ENCODE measurements at places on chromosomes 5 and 9. TPM values are rescaled to one million over a fixed set of nuclear protein-coding genes. Genes with fewer than 3 reads are reported as not detected.

- H3K27me3 ChIP-seq: no peaks in the 10 kb centered on the region
- no peaks in the 10 kb centered on the region for H3K4me1 ChIP-seq
- H3K27ac ChIP-seq: no peak overlapping the region
- H3K4me3 ChIP-seq: no peak overlapping the region
These were observed 7.2 kb downstream of the GAPT start for GRCh38 chr5:58498340-58498942.

The IPPK gene
- 6.9 TPM for total RNA-seq

The MATR3 gene
- 255 TPM for total RNA-seq

- peak; percentile 8 for DNase-seq
- peaks cover 3% of the 10 kb centered on the region for H3K4me1 ChIP-seq
These were observed 536 bp upstream of the STX17 start for GRCh38 chr9:99905833-99906402.

- no peak overlapping the region for H3K27ac ChIP-seq
- H3K4me3 ChIP-seq: no peak overlapping the region
- no peaks in the 10 kb centered on the region for H3K27me3 ChIP-seq
These were observed 42.9 kb upstream of the MTMR12 start for GRCh38 chr5:32355686-32356085.

- H3K36me3 ChIP-seq: no peaks in the 10 kb centered on the region
- no peaks in the 10 kb centered on the region for H3K27me3 ChIP-seq
- H3K4me3 ChIP-seq: no peak overlapping the region
- H3K4me1 ChIP-seq: no peaks in the 10 kb centered on the region
- no peak overlapping the region for H3K27ac ChIP-seq
These were observed 33.2 kb downstream of the CDH6 start for GRCh38 chr5:31226651-31227050.

GRCh38 chr5:67201897-67202549, 5.4 kb upstream of the CD180 start:
- H3K4me1 ChIP-seq: peaks cover 16% of the 10 kb centered on the region
- no peak overlapping the region for H3K4me3 ChIP-seq
- no peaks in the 10 kb centered on the region for H3K36me3 ChIP-seq
- H3K27ac ChIP-seq: no peak overlapping the region
- no peak for DNase-seq

The SLC34A1 gene
- not detected for total RNA-seq

DNA sequence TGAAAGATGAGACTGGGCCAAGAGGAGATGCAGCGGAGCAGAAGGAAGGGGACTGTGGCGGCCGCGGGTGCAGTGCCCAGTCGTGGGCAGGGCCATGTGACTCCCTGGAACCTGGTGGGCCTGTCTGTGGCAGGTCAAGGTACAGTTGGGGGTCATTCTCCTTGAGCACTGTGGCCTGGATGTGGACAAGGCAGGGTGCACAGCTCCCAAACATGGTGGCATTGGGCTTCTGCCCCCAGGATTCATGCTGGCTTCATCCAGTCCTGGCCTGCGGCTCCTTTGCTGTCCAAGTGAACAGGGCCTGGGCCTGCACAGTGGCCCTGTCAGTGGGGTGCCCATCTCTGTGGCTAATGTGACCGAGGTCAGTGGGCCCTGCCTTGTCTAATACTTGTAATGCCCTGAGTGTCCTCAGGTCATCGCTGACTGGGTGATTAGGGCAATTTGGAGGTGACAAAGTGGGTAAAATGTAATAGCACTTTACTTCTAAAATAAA, 39.9 kb downstream of the CEP72 start:
- no peak overlapping the region for H3K4me3 ChIP-seq
- no peak for DNase-seq
- no peaks in the 10 kb centered on the region for H3K27me3 ChIP-seq
- no peaks in the 10 kb centered on the region for H3K4me1 ChIP-seq
- H3K27ac ChIP-seq: no peak overlapping the region

GRCh38 chr5:150659360-150660107, 1.5 kb upstream of the MYOZ3 start:
- H3K4me1 ChIP-seq: peaks cover 61% of the 10 kb centered on the region
- no peaks in the 10 kb centered on the region for H3K27me3 ChIP-seq
- H3K4me3 ChIP-seq: no peak overlapping the region
- no peaks in the 10 kb centered on the region for H3K36me3 ChIP-seq
- no peak overlapping the region for H3K27ac ChIP-seq
- no peak for DNase-seq

- H3K4me1 ChIP-seq: no peaks in the 10 kb centered on the region
- H3K4me3 ChIP-seq: no peak overlapping the region
- H3K27me3 ChIP-seq: no peaks in the 10 kb centered on the region
- DNase-seq: no peak
- H3K36me3 ChIP-seq: no peaks in the 10 kb centered on the region
These were observed 202.6 kb downstream of the KIAA0825 start for GRCh38 chr5:94415798-94416197.

The ARL15 gene
- total RNA-seq: 37.1 TPM

The ANKRD33B gene
- total RNA-seq: 1.7 TPM

- no peak overlapping the region for H3K27ac ChIP-seq
- no peaks in the 10 kb centered on the region for H3K27me3 ChIP-seq
- H3K4me1 ChIP-seq: peaks cover under 1% of the 10 kb centered on the region
- DNase-seq: no peak
- no peaks in the 10 kb centered on the region for H3K36me3 ChIP-seq
These were observed 58.4 kb downstream of the MLLT3 start for GRCh38 chr9:20563917-20564316.

DNA sequence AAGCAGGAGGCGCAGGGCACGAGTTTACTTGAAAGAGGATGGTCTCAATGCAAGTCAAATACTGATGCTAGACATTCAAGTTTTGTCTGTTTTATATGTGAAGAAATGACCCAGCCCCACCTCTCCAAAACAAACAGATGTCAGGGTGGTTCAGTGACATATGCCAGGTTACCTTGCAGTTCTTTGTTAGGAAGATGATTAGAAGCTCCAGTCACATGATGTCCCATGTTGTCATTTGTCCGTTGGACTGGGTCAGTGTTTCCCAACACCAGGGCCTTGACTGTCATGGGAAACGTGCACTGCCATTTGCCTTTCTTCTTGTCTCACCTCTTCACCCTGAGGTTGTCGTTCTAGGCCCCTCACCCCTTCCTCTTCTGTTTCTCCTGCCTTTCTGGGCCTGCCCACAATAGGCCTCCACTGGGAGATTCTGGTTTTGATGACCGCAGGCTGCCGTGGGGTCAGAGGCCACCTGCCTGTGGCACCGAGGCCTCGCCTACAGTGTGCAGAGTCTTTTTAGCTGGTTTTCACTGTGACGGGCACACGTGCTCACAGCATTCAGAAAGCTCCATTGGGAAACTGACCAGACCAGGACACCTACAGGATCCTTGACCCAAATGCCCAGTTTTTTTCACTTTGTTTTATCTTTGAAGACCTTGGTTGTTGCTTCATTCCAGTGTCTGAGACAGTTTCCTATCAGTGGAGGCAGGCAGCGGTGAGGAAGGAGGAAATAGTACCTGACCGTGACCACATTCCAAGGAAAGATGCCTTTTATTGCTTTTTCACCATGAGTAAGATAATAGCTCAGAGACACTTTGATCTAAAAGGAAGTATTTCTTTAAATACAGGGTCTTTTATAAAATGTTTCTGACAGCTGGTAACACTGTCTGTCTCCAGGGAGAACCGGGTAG, 123.1 kb downstream of the PIP5K1B start:
- no peaks in the 10 kb centered on the region for H3K4me1 ChIP-seq
- no peak overlapping the region for H3K4me3 ChIP-seq
- H3K27me3 ChIP-seq: no peaks in the 10 kb centered on the region
- H3K36me3 ChIP-seq: no peaks in the 10 kb centered on the region
- DNase-seq: no peak

The SLC6A18 gene
- total RNA-seq: not detected

The LOX gene
- total RNA-seq: 51.9 TPM

DNA sequence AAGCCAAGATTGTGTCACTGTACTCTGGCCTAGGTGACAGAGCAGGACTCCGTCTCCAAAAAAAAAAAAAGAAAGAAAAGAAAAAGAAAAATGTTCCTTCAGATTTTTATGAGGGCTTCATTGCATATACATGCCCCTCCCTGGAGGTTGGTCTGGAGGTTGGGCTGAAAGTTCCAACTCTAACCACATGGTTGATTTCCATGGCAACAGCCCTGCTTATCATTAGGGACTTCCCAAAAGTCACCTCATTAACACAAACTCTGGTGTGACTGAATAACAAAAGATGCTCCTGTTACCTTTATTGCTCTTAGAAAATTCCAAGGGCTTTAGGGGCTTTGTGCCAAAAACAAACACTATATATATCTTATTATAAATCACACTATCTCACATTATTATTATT, 113.8 kb downstream of the TMC1 start:
- H3K4me1 ChIP-seq: no peaks in the 10 kb centered on the region
- H3K36me3 ChIP-seq: no peaks in the 10 kb centered on the region
- H3K4me3 ChIP-seq: no peak overlapping the region
- H3K27ac ChIP-seq: no peak overlapping the region
- DNase-seq: no peak

DNA sequence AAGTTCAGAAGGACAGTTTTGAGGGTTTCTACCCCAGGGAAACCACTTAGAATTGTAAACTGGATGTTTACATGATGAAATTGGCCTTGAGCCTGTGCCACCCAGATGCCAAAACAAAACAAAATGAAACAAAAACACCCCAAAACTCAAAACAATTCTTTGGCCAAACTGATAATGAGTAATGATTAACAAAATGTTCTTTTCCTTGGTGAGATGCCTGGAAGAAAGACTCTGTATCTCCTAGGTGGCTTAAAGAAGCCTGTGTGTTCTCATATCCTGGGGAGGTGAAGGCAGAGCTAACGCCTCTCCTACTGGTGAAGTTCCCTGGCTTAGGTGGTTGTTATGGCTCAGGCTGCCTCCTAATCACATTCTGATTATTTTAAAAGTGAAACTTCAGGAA, 120.5 kb downstream of the NPR3 start:
- no peaks in the 10 kb centered on the region for H3K36me3 ChIP-seq
- H3K4me1 ChIP-seq: no peaks in the 10 kb centered on the region
- no peak overlapping the region for H3K27ac ChIP-seq
- H3K27me3 ChIP-seq: no peaks in the 10 kb centered on the region

The NR6A1 gene
- total RNA-seq: 0.58 TPM

DNA sequence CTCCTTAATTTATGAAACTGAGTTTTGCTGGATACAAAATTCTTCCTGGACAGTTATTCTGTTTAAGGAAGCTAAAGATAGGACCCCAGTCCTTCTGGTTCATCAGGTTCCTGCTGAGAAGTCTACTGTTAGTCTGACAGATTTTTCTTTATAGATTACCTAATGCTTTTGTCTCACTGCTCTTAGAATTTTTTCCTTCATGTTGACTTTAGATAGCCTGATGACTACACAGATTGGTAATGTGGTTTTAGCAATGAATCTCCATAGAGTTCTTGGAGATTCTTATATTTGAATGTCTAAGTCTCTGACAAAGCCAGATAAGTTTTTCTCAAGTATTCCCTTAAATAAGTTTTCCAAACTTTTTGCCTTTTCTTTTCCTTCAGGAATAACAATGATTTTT, 419.7 kb downstream of the CDH10 start:
- H3K4me3 ChIP-seq: no peak overlapping the region
- H3K36me3 ChIP-seq: no peaks in the 10 kb centered on the region
- H3K27ac ChIP-seq: no peak overlapping the region
- no peaks in the 10 kb centered on the region for H3K4me1 ChIP-seq

GRCh38 chr9:111222757-111223156, 107.3 kb downstream of the OR2K2 start:
- no peak for DNase-seq
- no peaks in the 10 kb centered on the region for H3K4me1 ChIP-seq
- no peaks in the 10 kb centered on the region for H3K36me3 ChIP-seq
- no peaks in the 10 kb centered on the region for H3K27me3 ChIP-seq
- H3K27ac ChIP-seq: no peak overlapping the region

GRCh38 chr5:172775326-172776234, 4.6 kb upstream of the DUSP1 start:
- DNase-seq: no peak
- no peaks in the 10 kb centered on the region for H3K27me3 ChIP-seq
- H3K27ac ChIP-seq: no peak overlapping the region
- peaks cover 33% of the 10 kb centered on the region for H3K4me1 ChIP-seq
- H3K4me3 ChIP-seq: no peak overlapping the region
